ENCODE measurements at places on chromosomes 7 and 10.

- DNase-seq, result no peak
These were observed 286.1 kb upstream of the NPSR1 start for GRCh38 chr7:34371922-34372321.

DNA sequence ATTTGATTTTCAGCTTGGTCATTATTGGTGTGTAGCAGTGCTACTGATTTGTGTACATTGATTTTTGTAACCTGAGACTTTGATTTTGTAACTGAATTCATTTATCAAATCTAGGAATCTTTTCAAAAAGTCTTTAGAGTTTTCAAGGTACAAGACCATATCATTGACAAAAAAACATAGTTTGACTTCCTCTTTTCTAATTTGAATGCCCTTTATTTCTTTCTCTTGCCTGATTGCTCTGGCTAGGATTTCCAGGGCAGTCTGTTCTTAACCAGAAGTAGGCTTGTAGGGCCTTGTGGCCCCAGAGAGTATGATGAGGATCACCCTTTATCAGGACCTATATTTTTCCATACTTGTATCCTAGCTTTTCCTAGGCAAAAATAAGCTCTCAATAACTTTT is 234.5 kb upstream of the FZD1 start:
- no peak for DNase-seq

DNA sequence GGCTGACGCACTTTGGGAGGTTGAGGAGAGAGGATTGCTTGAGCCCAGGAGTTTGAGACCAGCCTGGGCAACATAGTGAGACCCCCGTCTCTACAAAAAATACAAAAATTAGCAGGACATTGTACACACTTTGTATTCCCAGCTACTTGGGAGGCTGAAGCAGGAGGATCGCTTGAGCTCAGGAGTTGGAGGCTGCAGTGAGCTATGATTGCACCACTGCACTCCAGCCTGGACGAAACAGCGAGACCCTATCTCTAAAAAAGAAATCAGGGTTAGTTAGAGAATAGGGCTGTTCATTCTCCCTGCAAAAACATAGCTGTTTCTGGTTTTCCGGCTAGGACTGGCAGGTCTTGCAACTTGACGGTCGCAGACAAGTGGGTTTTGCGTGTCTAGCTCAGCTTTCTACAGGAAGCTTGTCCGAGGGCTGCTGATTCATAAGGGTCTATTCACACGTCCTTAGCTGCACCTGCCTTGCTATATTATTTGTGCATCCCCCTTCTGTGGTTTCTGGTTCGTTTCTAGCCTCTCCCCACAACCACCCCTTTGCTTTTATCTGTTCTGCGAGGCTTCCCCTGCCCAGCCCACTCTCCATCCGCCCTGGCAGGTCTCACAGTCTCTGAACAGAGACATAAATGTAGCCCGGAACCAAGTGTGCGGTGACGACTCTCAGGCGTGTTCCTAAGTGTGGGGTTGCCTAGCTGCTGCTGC is 10.7 kb downstream of the AMZ1 start:
- no peak for DNase-seq

- no peak for DNase-seq
These were observed 29.2 kb downstream of the TDRD1 start for GRCh38 chr10:114208351-114208750.

DNA sequence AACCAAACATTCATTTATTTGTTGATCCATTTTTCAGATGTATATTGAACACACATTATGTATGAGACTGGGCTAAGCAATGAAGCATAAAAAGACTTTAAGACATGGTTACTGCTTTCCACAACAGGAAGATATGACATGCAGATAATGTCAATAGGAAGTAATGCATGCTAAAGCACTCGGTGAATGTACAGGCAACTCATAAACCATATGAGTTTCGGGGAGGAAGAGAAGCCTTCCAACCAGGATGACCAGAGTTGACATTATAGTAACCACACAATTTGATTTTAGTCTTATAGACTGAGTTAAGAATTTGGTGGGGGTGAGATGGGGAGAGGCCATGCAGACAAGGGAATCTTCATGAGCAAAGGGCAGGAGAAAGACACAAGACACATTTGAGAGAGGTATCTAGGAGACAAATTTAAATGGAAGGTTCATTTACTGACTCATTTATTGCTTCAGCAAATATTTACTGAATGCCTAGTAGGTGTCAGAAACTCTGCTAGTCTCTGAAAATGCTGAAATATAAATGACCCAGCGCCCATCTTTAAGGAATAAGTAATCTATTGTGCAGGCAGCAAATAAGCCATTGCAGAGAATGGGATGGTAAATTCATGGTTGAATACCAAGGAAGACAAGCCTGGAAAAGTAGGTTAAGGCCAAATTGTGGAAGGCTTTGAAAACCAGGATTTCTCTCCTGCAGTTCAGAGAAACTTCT is 19.0 kb upstream of the SLK start:
- DNase-seq, result no peak

DNA sequence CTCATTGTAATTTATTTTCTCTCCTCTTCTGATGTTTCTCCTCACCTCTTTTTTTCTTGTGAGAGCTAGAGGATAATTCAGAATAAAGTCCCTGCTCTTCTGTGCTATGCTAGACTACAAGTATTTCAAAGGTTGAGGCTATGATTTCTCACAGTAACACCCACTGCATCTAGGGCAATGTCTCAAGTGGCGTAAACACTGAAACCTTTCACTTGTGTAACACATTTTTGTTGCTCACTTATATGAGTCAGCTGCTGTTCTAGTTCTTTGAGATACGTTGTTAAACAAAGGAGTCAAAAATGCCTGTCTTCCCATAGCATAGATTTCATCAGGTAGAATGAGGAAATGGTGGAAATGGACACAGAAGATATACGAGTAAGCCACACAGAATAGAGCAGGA is 305.1 kb upstream of the PITRM1 start:
- no peak for DNase-seq

DNA sequence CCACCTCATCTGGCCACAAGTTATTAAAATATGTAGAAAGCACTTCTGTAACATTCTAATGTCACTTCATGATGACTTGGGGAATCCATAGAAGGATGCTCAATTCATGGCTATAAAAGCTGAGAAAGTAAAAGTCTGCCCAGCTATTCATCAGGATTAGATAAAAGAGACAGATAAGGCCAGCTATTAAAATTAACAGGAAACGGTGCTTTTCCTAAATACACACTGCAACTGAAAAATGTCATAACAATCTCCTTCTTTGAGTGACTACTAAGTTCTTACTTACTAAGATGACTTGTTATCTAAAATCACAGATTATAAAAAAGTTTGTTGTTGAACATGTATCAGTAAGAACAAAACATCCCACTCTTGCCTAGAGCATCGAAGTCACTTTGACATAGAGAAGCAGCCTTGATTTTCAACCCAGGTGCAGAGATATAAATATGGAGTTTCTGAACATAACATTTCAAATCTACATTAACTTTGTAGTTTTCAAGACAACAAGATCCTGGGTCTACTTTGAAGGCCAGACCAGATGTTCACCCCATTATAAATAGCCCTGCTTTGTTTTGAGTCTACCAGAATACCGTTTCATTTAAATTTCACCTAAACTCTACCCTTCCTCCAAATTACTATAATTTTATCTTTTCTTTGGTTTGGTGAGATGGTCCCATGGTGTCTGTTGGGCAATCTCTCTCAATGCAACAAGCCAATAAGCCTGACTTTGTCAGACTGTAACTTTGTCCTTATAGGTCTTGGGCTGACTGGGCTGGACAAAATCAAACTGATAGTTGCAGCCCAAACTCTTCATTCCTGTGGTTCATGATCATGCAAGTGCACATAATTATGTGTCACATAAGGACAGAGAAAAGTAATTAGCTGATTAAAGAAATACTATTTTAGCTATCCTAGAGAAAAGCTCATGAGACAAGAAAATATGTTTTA is 24.0 kb downstream of the HYCC1 start:
- no peak for DNase-seq

- no peak for DNase-seq
These were observed 166.9 kb downstream of the CUX1 start for GRCh38 chr7:101984133-101984879.

GRCh38 chr7:30206491-30206890 is 71.7 kb downstream of the MTURN start:
- DNase-seq, result no peak

DNA sequence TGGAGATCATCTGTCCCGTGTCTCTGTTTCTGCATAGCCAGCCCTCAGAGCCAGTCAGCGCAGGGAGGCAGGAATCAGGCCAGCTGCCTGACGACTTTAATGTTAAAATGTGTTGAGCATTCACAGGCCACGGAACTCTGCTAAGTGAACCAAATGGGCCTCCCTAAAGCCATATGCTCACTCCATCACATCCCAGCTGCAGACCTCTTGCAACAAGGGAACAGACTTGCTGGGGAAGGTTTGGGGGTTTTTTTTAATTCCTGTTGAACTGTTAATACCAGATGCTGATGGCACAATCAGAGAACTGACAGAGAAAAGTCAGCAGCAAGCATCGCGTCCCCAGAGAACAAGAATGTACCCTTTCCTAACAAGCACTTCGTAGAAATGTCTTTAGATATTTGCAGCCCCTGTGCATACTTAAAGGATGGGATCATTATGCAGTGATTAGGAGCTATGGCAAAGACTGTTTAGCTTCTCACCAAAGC is 900.4 kb upstream of the AUTS2 start:
- DNase-seq, result no peak

- no peak for DNase-seq
These were observed 90.6 kb upstream of the PDCD4 start for GRCh38 chr10:110781139-110781538.

- DNase-seq, result no peak
These were observed 95.1 kb downstream of the GLRX3 start for GRCh38 chr10:130231251-130231741.

- no peak for DNase-seq
These were observed 86.8 kb upstream of the KMT2C start for GRCh38 chr7:152522571-152523067.

DNA sequence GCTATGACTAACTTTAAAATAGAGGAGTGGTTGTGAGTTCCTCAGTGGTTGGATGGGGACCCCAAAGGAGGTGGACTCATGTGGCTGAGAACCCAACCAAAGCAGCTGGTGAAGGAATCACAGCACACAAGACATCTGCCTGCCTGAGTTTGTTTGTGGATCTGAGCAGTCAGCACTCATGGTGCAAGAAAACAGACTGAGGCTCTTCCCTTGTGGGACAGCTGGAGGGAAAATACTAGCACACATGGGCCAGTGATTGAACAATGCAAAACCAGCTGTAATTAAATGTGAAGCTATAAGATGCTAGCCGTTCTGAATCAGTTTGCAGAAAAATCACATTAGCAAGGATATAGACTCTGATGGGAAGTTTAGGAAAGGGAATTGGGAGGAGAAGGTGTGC is 707.3 kb downstream of the GRID1 start:
- no peak for DNase-seq

DNA sequence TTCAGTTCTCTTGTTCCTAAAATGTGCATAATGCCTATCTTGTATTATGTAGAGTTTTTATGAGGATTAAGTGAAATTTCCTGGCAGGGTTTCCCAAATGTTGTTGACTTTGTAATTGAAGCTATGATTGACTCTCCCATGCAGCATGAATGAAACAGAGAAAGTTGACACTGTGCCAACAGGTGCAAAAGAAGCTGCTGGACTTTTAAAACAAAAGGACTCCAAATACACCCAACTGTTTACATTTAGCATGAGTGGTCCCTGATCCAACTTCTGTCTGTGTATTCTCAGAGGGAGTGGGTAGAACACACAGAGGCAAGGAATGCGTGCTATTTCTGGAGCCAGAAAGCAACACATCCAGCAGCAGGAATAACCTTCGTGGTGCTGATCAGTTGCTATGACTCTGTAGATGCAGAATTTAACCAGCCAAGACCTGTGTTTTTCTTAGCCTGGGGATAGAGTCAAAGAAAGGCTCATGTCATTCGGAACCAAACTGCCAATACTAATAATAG is 14.4 kb upstream of the RBM20 start:
- no peak for DNase-seq

DNA sequence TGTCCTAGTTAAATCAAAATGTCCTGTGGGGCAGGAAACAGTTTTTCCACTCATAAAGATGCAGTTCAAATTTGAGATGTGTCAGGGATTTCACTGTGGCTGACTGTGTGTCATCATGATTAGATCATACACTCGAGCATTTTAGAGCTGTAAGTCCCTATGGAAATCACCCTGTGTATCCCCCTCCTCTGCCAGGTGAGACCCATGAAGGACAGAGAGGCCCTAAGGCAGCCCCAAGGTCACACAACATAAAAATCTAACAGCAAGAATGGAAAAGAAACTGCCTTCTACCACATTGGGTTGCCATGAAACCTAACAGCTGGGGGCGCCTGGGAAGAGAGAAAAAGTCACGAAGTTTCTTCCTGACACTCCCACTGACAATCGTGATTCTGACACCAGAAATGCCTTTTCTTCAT is 135.8 kb downstream of the KCNMA1 start:
- no peak for DNase-seq

DNA sequence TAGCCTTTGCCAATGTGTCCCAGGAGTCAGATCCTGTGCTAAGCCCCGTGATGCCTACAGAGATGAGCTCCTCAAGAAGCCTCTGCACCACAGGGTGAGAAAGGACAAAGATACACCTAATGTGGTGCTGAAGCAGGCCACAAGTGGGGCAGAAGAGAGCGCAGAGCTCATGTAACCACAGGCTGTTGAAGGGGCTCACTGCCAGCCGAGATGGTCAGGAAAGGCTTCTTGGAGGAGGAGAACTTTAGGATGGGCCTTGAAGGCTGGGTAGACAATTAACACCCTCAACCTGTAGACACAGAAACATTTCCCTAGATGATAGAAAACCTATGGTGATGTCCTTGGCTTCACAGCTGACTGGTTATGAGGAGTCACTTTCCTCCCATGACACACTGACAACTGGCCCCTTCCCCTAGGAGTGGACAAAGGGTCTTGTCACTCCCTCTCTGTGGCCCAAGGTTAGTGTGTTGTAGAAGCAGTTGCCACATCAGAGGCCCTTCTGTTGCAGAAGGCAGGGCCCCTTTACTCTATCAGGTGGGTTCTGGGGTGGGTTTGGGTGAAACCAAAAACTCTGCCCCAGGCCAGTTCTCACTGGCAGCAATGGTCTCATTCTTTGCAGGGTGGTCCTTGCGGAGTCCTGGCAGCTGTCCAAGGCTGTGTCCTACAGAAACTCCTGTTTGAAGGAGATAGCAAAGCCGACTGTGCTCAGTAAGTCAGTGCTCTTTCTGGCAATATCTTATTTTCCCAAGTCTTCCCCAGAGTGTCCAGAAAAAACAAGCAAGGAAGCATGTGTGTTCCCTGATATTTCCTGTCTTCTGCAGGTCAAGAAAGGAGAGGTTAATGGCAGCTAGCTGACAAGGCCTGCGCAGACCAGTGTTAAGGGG is 69.2 kb downstream of the MINDY4 start:
- no peak for DNase-seq

DNA sequence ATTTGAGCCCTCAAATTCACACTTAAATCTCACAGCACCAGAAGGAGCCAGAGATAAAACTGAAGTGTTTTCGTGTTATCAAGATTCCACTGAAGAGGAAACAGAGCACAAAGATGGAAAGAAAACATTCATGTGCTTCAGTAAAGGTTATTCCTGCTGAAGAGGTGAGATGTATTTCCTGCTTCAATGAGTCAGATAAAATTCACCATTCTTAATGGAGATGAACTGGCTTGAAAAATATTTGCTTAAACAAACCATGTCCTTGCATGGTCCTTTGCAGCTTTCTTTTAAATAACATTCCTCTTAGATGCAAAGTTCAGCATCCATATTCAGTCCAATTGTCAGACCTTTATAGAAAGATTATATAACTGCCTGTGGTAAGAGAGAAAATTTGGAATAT is 294.2 kb downstream of the IPMK start:
- no peak for DNase-seq

Measured in activated CD4-positive, alpha-beta T cell treated with anti-CD3 and anti-CD28 coated beads for 24 hours (primary cell).